ENCODE measurements at places on chromosomes 16 and 17. TPM values are rescaled to one million over a fixed set of nuclear protein-coding genes. Genes with fewer than 3 reads are reported as not detected.

DNA sequence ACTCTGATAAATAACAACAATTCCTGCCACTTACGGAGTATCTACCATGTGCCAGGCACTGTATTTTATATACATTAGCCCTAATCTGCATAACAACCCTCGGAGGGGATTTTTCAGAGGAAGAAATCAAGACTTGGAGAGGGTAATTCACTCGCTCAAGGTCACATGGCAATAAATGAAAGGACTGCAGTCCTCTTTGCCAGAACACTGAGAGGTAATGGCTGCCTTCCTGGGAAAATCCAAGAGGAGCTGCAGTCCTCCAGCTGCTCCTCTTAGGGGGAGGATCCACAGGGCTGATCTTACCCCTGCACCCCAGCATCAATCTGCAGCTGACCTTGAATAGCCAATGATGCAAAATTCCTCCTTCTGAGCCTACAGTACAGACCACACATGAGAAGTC, 114.1 kb upstream of the RPL38 start:
- DNase-seq = no peak

GRCh38 chr17:7403727-7403976, 245 bp downstream of the TMEM256 start:
- DNase-seq = no peak

DNAJA2 gene
- total RNA-seq = 83.1 TPM

GRCh38 chr17:44351464-44351863, 6.4 kb downstream of the GRN start:
- DNase-seq = no peak

TSNAXIP1 gene
- 0.41 TPM for total RNA-seq

DNA sequence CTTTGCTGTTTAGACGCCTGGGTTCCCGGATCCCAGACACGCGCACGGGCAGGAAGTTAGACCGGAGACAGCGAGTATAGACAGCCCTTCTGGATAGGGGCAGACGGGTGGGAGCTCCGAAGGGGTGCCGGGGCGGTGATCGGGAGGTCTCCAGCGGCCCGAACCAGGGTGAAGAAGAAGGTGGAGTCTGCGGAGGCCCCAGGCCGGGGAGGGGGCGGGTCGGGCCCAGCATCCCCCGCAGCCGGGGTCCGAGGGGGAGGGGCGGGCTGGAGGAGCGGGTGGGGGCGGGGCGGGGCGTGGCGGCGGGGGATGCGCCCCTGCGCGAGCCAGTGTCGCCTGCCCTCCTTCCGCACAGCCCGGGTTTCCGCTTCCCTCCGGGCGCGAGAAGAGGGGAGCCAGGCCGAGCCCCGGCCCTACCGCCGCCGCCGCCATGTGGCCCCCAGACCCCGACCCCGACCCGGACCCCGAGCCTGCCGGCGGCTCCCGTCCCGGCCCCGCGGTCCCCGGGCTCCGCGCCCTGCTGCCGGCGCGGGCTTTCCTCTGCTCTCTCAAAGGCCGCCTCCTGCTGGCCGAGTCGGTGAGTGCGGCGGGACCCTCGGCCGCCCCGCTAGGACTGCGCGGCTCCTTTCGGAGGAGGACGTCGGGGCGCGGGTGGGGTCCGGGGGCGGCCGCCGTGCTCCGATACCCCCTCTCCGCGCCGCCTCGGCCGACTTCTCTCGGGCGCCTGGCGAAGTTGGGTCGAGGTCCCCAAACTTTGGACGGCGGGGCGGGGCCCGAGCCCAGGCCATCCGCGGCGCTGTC, at the start of gene CMTM3:
Gene CMTM3, plus strand, starts transcription at position 329 of the 801 bp plus-strand sequence. Its CDS starts 102 bp downstream, at position 431.
- peak; percentile 84 for DNase-seq

AMZ2 gene
- total RNA-seq = 71.1 TPM

ASPA gene
- not detected for total RNA-seq

DNA sequence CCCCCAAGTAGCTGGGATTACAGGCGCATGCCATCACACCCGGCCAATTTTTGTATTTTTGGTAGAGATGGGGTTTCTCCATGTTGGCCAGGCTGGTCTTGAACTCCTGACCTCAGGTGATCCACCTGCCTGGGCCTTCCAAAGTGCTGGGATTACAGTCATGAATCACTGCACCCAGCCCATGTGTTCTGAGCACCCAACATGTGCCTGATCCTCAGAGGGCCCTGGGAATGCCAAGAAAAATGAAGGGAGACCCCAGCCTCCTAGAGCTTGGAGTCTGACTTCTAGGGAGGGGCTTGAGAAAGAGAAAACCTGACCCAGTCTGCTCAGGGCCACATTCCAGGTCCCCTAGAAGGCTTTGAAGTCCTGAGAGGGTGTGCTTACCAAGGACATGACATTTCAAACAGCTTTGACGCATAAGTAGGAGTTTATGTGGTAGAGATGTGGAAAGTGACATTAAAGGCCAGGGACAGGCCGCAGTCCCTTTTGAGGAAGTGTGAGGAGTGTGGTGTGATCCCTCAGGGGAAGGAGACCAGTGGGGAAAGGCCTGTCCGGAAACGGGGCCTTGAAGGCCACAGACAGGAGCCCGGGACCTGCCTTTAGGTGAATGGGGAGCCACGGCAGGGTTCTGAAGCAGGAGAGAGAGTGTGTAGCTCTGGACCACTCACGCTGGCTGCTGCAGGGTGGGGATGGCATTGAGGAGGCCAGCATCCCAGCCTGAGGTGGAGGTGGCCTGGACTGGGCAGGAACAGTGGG, 1.1 kb upstream of the CCL22 start:
- DNase-seq = no peak
